ENCODE measurements at places on chromosomes 4 and X. TPM values are rescaled to one million over a fixed set of nuclear protein-coding genes. Genes with fewer than 3 reads are reported as not detected.

DNA sequence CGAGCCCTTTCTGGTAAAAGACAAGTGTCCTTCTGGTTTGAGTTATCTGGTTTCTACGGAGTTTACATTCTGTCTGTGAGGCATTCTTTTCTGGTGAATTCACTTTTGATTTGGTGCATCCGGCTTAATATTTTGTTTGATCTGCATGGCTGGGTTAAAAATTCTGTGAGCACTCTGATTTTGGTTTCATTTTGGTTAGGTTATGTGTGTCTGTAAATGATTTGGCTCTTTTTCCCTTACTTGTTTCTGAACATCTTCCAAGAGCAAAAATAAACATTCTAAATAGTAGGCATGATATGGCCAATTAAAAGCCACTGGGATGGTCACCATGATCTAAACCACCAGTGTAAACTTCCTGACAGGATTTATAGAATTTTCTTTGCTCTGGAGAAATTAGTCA lies 85.7 kb upstream of the PTPN13 start:
- peak overlapping the region; percentile 79 for H3K4me3 ChIP-seq
- H3K27ac ChIP-seq: peak overlapping the region; percentile 94
- H3K36me3 ChIP-seq: peaks cover 4% of the 10 kb centered on the region
- H3K27me3 ChIP-seq: peaks cover 6% of the 10 kb centered on the region
- peaks cover 18% of the 10 kb centered on the region for H3K4me1 ChIP-seq

DNA sequence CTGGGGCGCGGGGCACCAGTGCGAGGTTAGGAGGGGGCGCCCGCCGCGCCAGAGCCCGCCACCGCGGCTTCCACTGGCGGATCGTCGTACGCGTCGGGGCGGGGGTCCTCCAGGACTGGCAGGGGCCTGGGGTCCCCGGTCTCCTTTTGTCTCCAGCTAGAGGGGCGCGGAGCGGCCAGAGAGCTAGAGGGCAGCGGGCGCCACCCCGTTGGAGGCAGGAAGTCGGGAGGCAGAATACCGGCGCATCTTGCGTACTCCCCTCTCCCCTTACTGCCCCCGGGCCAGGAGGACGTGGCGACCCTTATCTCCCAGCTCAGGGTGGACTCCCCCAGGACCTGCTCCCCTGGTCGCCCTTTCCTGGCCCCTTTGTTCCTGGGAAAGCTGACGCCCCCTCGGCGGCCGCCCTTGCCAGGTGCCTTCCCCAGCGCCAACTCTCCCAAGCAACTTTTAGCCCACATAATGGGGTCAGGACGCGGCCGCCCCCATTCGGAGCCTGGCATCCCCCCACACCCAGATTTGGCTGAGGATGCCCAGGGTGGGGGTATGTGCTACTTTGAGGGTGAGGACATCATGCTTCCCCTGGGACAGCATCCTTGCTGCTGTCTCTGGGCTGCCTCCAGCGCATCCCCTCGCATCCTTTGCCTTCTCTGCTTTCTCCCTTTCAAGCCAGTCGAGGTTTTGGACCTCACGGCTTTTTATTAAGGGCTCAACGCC lies 933 bp downstream of the CNKSR2 start:
- peak overlapping the region; percentile 92 for H3K4me3 ChIP-seq
- H3K27me3 ChIP-seq: no peaks in the 10 kb centered on the region
- no peaks in the 10 kb centered on the region for H3K36me3 ChIP-seq
- no peak overlapping the region for H3K27ac ChIP-seq
- H3K4me1 ChIP-seq: peaks cover 7% of the 10 kb centered on the region

GRCh38 chrX:120251471-120252011 lies 929 bp downstream of the ZBTB33 start:
- H3K27ac ChIP-seq: peak overlapping the region; percentile 94
- no peak for DNase-seq
- H3K27me3 ChIP-seq: no peaks in the 10 kb centered on the region
- H3K36me3 ChIP-seq: no peaks in the 10 kb centered on the region

DNA sequence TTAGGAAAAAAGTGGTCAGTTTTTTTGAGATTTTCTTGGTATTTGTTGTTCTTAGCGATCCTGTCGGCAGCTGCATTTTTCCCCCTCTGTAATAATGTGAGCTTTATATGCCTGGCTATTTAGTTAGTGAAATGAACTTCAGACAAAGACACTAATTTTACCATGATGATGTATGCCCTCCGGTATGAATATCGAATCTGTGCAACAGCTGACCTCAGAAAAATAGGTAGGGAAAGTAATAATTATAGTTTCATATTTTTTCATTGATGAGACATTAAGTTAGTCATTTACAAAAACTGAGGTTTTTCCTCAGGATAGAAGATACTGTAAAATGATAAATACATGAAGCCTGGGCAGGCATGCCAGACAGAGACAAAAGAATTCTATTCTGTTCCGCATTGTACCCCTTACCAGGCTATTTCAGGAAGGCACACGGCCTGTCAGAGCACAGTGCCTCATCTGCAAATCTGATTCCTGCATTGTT lies 155.8 kb downstream of the SHROOM3 start:
- peaks cover 62% of the 10 kb centered on the region for H3K27me3 ChIP-seq
- no peaks in the 10 kb centered on the region for H3K4me1 ChIP-seq
- no peak for DNase-seq
- H3K4me3 ChIP-seq: no peak overlapping the region
- peaks cover 3% of the 10 kb centered on the region for H3K36me3 ChIP-seq

GRCh38 chr4:90071289-90072235 lies 55.6 kb upstream of the CCSER1 start:
- no peaks in the 10 kb centered on the region for H3K36me3 ChIP-seq
- H3K27me3 ChIP-seq: peaks cover 23% of the 10 kb centered on the region
- peak overlapping the region; percentile 28 for H3K4me3 ChIP-seq
- no peak for DNase-seq

GRCh38 chr4:23171976-23172375 lies 479.2 kb downstream of the GBA3 start:
- DNase-seq: no peak
- no peaks in the 10 kb centered on the region for H3K27me3 ChIP-seq
- H3K27ac ChIP-seq: no peak overlapping the region
- no peaks in the 10 kb centered on the region for H3K36me3 ChIP-seq

- H3K27ac ChIP-seq: no peak overlapping the region
- no peak for DNase-seq
- H3K4me1 ChIP-seq: no peaks in the 10 kb centered on the region
- H3K4me3 ChIP-seq: no peak overlapping the region
- H3K27me3 ChIP-seq: no peaks in the 10 kb centered on the region
Observed at GRCh38 chrX:12309040-12309743, 170.9 kb downstream of the FRMPD4 start.

MPC1L gene
- total RNA-seq: not detected

XAGE2 gene
- total RNA-seq: not detected

Measured in T-helper 17 cell (primary cell).